Keratinocyte (primary cell): ENCODE measurements at places on chromosomes 7 and 10.

DNA sequence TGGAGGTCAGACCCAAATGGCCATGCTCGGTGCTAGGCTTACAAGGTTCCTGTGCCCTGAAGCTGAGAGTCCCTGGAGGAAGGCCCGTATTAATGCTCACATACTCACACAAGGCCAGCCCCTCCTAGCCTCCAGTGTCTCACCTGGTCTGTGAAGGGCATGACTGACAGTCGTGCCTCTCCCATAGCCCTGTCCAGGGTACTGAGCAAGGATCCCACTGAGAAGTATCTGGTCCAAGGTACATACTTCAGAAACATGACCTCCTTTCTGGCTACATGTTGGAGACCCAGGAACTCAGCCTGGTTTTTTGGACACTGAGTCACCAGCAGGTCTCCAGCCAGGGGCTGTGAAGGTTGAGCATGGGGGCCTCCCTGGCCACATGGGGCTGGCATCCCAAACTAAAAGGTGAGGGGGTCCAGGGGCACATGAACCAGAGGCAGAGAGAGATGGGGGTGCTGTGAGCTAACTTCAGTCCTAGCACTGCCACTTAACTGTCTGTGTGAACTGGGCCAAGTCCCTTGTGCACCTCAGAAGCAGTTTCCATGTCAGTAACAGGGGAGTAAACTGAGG, 17.6 kb upstream of the RASGEF1A start:
- H3K36me3 ChIP-seq = no peaks in the 10 kb centered on the region
- H3K27me3 ChIP-seq = peaks cover 6% of the 10 kb centered on the region

GRCh38 chr7:75658369-75658768, 80.4 kb downstream of the HIP1 start:
- H3K27me3 ChIP-seq = no peaks in the 10 kb centered on the region
- H3K4me3 ChIP-seq = no peak overlapping the region
- no peaks in the 10 kb centered on the region for H3K36me3 ChIP-seq
- no peaks in the 10 kb centered on the region for H3K4me1 ChIP-seq

DNA sequence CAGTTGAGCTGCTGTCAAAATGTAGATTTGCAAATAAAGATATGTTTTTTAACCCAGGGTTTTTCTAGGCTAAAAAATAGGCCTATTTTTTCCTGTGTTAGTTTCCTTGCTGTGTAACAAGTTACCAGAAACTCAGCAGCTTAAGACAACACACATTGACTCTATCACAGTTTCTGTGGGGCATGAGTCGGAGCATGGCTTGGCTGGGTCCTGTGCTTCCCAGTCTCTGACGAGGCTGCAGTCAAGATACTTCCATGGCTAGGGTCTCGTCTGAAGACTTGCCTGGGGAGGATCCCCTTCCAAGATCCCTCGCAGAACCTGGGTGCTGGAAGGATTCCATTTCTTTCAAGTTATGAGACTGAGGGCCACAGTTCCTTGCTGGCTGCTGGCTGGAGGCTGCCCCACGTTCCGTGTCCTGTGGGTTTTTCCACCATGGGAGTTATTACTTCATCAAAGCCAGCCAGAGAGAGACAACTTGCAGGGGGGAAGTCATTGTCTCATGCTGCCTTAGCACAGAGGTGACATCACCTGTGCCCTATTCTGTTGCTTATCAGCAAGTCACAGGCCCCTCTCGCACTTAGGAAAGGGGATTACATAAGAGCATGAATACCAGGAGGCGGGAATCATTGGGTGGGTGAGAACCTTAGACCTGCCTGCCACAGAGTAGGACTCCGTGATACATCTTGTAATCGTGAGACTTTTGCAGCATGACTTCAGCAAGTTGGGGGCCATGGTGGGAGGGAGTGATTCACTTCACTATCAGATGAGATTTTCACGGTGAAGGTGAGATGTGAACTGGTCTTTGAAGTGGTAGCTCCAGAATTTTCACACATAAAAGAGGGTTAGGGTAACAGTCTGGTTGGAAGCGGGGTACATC, 77.9 kb downstream of the CCNY start:
- DNase-seq = no peak
- H3K27ac ChIP-seq = peak overlapping the region; percentile 40
- no peaks in the 10 kb centered on the region for H3K27me3 ChIP-seq
- no peak overlapping the region for H3K4me3 ChIP-seq

DNA sequence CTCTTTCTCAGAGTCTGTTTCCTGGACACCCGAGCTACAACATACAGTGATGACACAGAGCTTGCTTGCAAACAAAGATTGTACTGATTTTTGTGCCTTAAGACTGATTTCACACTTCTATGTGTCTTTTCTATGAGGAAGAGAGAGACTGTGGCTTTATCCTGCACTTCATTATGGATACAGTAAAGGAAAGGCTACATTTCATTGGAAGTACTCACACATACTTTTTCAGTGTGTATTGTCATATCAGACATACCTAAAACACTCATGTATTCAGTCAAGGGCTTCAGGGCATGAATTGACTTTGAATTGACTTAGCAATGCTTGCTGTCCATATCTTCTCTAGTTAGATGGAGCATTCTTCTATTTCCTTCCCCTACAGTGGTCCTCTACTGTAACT, 135.5 kb upstream of the IMMP2L start:
- no peak overlapping the region for H3K27ac ChIP-seq
- H3K36me3 ChIP-seq = no peaks in the 10 kb centered on the region
- peak; percentile 26 for DNase-seq
- H3K4me3 ChIP-seq = no peak overlapping the region

DNA sequence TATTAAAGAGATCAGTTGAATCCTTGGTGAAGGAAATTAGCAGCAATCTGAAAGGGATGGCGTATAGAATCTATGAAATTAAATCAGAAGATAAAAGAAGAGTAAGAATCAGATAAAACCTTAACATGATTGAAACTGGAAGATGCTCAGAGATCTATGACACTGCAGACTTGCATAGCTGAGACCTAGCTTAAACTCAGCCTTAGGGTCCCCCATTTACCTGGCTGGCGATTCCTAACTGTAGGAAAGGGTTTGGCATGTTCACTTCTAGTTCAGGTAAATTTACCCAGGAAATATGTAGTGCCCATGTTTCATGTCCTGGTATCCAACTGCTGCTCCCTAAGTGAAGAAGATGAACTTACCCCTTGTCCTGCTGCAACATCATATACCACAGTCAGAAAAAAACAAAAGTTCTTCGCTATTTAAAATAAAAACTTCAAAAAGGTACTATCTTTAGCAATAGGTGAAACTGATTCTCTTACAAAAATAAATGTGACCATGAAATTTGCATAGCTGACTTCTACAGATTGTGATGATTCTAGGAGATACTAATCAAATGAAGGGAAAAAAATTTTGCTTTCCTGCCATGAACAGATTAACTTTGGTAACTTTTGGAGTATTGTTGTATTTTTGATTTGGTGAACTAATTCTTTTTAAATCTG, 47.8 kb upstream of the TMEM243 start:
- H3K36me3 ChIP-seq = no peaks in the 10 kb centered on the region
- H3K27ac ChIP-seq = no peak overlapping the region
- no peaks in the 10 kb centered on the region for H3K4me1 ChIP-seq
- DNase-seq = no peak

DNA sequence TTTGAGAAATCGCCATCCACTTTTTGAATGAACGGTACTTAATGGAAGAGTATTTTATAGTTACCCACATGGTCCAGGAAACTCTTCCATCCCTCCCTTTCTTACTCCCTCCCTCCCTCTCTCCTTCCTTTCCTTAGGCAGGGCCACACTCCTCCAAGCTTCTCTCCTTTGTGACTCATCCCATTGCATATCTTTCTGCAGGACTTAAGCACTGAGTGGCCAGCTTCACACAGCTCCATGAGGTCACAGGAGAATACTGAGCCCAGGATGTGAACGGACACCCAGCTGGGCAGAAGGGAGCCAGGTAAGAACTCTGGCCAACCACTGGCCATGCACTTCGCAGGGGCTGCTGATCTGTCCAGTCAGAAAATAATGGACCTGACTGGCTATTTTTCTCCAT, 189.7 kb upstream of the ADCY1 start:
- no peak overlapping the region for H3K27ac ChIP-seq
- H3K4me1 ChIP-seq = no peaks in the 10 kb centered on the region
- no peak for DNase-seq
- H3K27me3 ChIP-seq = no peaks in the 10 kb centered on the region
- H3K36me3 ChIP-seq = no peaks in the 10 kb centered on the region

GRCh38 chr10:91593834-91594233, 39.0 kb downstream of the PPP1R3C start:
- no peak for DNase-seq
- no peak overlapping the region for H3K27ac ChIP-seq

DNA sequence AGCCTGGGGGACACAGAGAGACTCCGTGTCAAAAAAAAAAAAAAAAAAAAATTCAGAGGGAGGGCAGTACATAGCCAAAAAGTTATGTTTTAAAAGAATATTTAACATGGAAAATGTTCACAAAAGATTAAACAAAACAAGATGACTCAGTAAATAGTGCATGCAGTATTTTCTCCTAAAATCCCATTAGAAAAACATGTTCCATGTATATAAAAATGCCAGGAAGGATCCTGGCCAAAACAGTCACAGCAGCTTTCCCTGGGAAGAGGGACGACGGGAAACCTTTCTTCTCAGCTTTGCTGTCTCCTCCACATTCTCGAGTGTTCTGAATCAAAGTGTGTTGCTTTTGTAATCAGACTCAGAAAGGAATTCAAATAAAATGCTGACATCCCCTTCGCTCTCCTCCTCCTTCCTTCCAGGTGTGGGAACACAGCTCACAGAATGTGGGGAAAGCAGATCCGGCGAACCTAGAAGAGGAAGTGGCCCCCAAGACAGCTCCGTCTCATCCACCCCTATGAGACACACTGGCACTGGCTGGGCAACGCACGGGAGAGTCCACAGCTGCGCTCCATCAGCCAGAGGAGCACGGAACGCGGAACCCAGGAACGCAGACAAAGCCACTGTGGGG, 139.4 kb downstream of the MAD1L1 start:
- H3K4me3 ChIP-seq = no peak overlapping the region
- no peak overlapping the region for H3K27ac ChIP-seq
- no peaks in the 10 kb centered on the region for H3K4me1 ChIP-seq
- peaks cover 11% of the 10 kb centered on the region for H3K36me3 ChIP-seq
- no peaks in the 10 kb centered on the region for H3K27me3 ChIP-seq
